ENCODE measurements at places on chromosomes 2 and 18. TPM values are rescaled to one million over a fixed set of nuclear protein-coding genes. Genes with fewer than 3 reads are reported as not detected.

- DNase-seq = no peak
Observed at GRCh38 chr2:157440404-157441071, 3.4 kb downstream of the CYTIP start.

GRCh38 chr2:235542733-235543127, 48.9 kb downstream of the AGAP1 start:
- peak; percentile 20 for DNase-seq

Gene NIFK
- total RNA-seq = 45.0 TPM

DNA sequence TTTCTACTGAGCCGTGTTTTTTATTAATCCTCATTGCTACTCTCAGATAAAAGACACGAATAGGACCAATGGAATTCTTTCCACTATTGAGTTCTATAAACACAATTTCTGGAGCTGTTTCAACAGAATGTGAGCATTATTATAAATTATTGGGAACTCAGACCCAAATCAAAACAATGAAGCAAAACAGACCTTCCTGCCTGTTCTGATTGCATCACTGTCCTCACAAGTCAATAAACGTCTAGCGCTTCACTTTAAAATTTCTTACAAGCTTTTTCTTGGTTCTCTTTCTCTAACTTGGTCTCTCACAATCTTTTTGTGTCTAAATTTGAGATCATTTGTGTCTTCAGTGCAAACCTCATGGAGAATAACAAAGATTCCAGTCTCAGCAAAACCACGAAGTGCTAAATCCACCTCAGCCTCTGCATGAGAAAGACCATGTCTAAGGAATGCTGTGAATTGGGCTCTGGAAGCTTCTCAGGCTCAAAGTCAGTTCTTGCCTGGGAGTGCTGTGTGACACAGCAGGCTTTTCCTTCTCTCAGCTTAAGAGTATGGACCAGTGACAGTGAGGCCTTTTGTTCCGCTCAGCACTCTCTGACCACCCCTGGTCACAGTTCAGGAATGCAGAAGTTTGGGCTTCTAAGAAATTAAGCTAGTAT, 22.8 kb downstream of the ARHGAP28 start:
- DNase-seq = no peak

GRCh38 chr18:59669872-59670657, 27.2 kb downstream of the CCBE1 start:
- no peak for DNase-seq

GRCh38 chr2:101998896-101999789, 7.4 kb downstream of the IL1R2 start:
- no peak for DNase-seq

Gene RBM45
- 18.8 TPM for total RNA-seq

Gene CPO
- not detected for total RNA-seq

Gene CSRNP3
- total RNA-seq = 10.7 TPM

DNA sequence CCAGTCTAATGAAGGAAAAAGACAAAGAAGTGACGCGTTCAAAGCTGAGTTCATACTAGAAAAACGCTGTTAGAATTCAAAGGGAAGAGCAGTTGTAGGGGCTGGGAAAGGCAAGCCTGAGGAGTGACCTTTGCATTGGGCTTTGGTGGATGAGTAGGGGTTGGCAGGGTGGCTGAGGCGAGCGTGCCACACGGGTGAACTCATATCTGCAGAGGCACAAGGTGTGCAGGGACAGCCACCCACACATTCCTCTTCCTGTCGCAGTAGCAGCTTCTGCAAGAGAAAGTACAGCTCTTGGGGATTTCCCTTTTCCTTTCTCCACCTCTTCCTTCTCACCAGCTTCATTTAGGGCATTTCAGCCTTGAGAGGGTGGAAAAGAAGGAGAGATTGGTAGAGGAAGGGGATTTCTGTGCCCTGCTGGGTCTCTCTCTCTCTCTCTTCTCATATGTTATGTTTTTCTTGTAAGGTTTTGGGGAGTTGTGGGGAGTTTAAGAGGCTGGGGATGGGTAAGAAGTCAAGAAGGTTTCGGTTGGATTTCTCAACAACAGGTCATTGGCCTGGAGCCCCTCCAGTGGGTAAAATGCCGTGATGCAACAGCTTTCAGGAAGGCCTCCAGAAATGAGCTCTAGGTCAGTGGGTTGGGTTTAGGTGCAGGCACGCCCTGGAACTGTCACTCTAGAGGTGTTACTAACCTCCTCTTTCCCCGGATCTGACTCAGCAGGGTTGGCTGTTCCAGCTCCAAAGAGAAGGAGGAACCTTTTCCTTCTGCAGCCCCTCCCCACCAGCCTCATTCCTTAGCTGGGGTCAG, 40.1 kb downstream of the ODC1 start:
- DNase-seq = no peak

DNA sequence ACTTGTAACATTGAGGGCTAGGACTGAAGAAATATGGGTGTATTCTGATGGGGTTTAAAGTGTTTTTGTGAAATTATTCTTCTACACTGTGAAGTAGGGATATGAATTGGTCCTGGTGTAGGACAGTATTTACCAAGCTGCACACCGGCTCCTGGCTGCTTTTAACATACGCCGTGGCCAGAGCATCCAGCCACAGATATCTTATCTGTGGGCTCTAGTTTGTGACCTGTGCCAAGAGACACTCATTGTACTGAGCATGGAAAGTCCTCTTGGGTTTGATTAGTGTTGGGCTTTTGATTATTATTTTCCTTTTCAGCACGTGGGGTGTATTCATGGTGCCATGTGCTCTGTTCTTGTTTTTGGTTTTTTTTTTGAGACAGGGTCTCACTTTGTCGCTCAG, 8.0 kb downstream of the USP39 start:
- no peak for DNase-seq
